Right lobe of liver (tissue), 6 donors: ENCODE measurements at places on chromosomes 3 and 15.
A peak's percentile ranks its signal among the peaks of the same experiment; 100 is the strongest.

GRCh38 chr15:70203981-70204560 is 106.4 kb upstream of the TLE3 start:
- DNase-seq, result no peak

DNA sequence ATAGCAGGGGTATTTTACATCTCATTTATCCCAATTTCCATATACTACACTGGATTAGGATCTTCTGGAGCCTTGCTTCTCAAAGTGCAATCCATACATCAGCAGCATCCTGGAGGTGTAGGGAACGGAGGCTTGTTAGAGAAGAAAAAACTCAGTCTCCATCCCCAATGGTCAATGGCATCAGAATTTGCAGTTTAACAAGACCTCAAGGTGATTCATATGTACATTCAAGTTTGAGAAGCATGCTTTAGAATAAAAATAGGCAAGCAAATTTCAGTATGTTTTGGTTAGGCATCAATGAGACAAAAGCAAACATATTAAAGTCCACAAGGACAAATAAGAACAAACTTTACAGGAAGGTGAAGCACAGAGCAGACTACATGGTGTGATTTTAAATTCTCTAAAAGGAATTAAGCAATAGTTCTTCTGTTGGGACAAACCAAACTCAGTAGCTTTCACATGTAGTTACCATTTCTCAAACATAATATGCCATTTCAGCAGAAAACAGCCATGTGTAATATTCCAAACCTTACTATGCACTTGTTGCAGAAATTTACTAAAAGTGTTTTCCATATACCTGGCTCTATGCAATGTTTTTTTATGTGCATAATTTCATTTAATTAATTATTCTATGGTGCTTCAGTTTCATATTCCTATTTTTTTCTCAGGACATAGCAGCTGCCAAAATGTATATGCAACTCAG is 360.3 kb upstream of the NECTIN3 start:
- no peak for DNase-seq

- DNase-seq, result no peak
Measured at GRCh38 chr3:57133157-57133556, 32.0 kb downstream of the IL17RD start.

DNA sequence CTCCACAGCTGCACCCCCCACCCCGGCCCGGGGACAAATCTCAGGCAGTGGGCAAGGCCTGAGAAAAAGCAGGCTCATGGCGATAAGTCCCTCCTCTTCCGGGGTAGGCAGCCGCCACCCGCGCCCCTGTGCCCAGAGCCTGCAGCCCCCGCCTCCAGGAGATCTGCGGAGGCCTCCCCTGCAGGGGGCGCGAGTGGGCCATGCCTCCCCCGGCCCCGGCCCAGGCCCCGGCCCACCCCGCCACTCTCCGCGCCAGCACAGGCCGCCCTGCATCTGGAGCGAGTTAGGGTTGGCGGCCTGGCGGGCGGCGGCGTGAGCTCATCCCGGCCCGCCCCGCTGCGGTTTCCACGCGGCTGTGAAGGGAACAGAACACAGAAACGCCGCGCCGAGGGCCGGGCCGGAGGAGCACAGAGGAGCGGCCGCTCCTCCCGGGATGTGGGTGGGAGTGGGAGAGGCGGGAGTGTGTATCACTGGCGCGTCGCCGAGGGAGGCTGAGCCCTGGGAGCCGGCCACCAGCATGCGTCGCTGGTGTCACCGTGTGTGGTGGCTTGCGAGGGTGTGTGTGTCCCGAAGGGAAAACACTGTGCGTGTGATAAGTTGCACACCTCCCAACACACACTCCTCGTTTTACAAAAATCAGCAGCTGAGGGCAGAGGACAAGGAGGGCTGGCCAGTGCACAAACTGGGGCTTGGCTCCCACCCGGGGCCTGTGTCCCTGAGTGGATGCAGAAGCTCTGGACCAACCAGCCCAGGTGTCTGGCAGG is 17.2 kb downstream of the MYL3 start:
- DNase-seq, result peak; percentile 84

- no peak for DNase-seq
Measured at GRCh38 chr3:21718161-21718765, 32.7 kb downstream of the ZNF385D start.

- no peak for DNase-seq
Measured at GRCh38 chr15:93372865-93373223, 283.8 kb upstream of the RGMA start.

GRCh38 chr3:23761440-23761896 is 44.3 kb upstream of the UBE2E1 start:
- no peak for DNase-seq

- no peak for DNase-seq
Measured at GRCh38 chr3:130969621-130970020, 57.0 kb downstream of the ASTE1 start.

GRCh38 chr15:85318732-85319076 is 61.7 kb upstream of the AKAP13 start:
- no peak for DNase-seq

GRCh38 chr15:92690395-92690794 is 34.8 kb upstream of the FAM174B start:
- DNase-seq, result no peak

- no peak for DNase-seq
Measured at GRCh38 chr3:122091602-122092295, 36.6 kb downstream of the CD86 start.

GRCh38 chr3:10774825-10775224 is 41.2 kb upstream of the SLC6A11 start:
- DNase-seq, result no peak
